SJSA1 (cell line): ENCODE measurements at places on chromosomes 5 and 9. TPM values are rescaled to one million over a fixed set of nuclear protein-coding genes. Genes with fewer than 3 reads are reported as not detected.

The NIPAL4 gene
- total RNA-seq: 0.18 TPM in 1 of 2 replicates, not detected in the other

The CFAP77 gene
- 0.42 TPM in 1 of 2 replicates, not detected in the other for total RNA-seq

The FAT2 gene
- under 0.01 TPM in 1 of 2 replicates, not detected in the other for total RNA-seq

- DNase-seq: no peak
Observed at GRCh38 chr9:115182264-115182663, 64.3 kb upstream of the TNC start.
